HuH-7.5 (cell line): ENCODE measurements at places on chromosomes 1 and 21.

DNA sequence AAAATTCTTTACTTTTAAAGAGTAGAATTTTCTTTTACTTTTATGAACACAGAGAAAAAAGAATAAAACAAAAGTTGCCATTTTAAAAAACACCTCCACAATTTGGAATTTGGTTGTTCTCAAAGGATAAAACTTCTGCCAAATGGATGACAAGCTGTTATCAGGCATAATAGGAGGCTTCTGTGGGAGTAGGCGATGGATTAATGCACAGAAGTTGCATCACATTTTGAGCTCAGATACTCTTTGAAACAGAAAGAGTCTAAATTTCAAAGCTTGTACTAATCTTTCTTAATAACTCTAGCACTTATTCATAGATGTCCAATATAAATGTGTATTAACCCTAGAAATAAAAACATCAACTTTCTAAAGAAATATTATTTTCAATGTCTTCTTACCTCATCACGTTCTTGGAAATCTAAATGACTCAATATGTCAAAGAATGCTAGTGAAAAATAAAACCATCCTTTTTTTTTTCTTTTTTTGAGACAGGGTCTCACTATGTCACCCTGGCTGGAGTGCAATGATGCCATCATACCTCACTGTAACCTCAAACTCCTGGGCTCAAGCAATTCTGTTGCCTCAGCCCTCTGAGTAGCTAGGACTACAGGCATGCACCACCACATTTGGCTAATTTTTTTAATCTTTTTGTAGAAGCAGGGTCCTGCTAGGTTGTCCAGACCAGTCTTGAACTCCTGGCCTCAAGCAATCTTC, 112.8 kb upstream of the USP25 start:
- DNase-seq: no peak

GRCh38 chr1:13813398-13814012, 113.5 kb downstream of the PRDM2 start:
- peak; percentile 41 for DNase-seq

DNA sequence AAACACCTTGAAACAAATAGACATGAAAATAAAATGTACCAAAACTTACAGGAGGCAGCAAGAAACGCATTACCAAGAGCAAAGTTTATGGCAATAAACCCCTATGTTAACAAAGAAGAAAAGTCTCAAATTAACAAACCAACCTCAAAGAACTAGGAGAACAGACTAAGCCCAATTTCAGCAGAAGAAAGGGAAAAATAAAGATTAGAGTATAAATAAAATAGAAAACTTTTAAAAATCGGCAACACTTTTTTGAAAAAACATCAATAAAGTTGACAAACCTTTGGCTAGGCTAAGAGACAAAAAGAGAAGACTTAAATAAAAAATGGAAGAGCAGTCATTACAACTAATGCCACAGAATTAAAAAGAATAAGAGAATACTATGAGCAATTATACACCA, 42.7 kb downstream of the SLC30A10 start:
- DNase-seq: no peak

DNA sequence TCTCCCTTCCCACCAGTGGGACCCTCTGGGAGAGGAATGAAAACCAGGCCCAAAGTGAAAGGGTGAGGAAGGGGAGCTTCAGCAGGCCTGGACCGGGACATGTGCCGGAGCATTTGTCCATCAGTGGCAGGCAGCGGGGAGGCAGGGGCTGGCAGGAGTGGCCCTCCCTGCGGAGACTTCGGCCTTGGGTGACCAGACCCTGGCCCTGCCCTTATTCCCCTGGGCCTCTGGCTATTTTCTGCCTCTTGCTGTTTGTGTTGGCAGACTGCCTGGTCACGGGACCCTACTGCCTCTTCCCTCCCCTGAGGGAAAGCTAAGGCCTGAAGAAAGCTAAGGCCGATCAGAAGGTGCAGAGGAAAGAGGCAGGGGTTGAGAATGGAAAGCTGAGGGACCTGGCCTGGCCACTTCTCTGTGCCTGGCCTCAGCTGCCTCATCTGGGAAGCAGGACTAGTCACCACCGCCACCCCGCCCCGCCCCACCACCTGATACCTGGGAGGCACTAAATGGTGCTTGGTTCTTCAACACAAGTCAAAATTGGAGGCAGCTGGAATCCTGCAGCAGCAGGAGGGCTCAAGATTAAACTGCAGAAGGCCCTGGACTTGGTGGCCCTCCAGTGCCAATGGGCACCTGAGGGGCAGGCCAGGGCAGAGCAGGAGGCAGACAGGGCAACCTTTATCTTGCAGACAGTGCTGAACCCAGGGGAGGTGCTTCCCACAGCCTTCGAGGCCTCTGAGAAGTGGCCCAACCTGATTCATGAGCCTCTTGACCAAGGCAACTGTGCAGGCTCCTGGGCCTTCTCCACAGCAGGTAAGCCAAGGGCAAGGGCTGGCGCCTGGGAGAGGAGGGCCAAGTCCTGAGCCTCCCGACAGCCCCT, 7.9 kb downstream of the TINAGL1 start:
- DNase-seq: peak; percentile 89

DNA sequence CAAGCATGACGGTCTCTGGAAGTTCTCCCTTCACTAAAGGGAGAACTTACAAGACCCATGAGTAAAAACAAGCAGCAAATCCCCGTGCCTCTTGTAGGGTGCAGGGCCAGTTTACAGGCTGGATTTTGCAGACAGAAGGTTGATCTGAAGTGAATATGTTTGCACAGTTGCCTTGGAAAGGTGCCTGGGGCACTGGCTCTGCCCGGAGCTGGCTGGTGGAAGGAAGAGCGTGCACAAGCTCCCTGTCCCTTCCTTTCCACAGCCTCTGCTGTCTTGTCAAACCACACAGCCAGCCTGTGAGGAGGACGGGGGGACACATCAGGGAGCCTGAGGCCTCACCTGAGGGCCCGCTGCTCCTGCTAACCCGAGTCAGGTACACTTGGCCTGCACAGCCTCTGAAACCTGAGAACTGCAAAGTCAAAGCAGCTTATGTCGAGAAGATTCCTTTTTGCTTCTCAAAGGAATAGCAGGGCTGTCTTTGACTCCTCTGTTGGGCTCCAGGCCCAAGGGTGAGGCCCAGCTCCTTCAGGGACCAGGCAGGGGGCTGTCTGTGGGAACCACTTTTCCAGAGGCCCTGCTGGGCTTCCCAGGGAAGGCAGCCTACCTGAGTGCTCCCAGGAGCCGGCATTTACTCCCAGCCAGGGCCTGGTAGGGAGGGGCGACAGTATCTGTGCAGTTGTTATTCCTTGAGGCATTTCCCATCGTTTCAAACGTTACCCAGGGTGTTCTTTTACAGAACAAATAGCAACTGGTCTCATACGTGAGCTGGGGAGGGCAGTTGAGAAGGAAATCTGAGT, 251.5 kb downstream of the SIPA1L2 start:
- no peak for DNase-seq

DNA sequence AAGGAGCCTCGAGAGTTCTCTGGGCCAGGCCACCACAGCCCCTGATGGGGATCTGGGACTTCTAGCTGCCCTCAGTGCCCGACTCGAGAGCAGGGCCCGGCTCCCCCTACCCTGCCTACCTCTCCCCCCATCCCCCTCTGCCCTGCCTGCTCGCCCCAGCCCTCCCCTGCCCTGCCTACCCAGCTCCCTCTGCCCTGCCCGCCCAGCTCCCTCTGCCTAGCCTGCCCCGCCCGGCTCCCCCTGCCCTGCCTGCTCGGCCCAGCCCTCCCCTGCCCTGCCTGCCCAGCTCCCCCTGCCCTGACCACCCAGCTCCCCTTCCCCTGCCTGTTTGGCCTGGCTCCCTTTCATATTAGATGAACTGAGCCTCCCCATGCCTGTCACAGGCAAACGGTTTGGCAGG, 117.4 kb upstream of the TMEM51 start:
- DNase-seq: no peak

- no peak for DNase-seq
These were observed 123.4 kb upstream of the SNX7 start for GRCh38 chr1:98538106-98538505.

GRCh38 chr1:93587354-93587753, 94.3 kb downstream of the BCAR3 start:
- DNase-seq: no peak

- DNase-seq: no peak
These were observed 2.7 kb downstream of the RAB29 start for GRCh38 chr1:205772607-205773032.

DNA sequence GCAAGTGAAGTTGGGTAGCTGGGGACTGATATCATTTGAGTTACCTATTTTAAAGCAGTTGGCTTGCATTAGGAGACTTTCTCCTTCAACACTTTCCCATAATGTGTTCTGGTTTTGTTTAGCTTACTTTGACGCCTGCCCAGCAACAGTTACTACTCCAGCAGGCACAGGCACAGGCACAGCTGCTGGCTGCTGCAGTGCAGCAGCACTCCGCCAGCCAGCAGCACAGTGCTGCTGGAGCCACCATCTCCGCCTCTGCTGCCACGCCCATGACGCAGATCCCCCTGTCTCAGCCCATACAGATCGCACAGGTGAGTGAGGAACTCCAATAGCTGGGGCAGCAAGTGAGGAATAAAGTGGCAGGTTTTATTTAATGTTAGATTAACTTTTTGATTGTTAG, 144.3 kb downstream of the CD247 start:
- no peak for DNase-seq

GRCh38 chr1:106055855-106056254, 1000.6 kb upstream of the PRMT6 start:
- DNase-seq: no peak

DNA sequence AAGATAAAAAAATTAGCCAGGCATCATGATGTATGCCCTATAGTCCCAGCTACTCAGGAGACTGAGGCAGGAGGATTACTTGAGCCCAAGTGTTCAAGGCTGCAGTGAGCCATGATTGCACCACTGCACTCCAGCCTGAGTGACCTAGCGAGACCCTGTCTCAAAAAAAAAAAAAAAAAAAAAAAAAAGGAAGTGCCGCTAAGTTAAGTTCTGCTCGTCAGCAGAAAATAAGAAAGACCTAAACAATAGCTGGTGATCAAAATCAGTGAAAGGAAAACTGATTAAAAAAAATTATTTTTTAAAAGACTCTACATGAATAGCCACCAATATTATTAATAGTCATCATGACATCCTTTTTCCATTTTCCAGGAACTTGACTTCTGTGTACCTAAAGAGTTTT, 44.2 kb upstream of the MTR start:
- no peak for DNase-seq

DNA sequence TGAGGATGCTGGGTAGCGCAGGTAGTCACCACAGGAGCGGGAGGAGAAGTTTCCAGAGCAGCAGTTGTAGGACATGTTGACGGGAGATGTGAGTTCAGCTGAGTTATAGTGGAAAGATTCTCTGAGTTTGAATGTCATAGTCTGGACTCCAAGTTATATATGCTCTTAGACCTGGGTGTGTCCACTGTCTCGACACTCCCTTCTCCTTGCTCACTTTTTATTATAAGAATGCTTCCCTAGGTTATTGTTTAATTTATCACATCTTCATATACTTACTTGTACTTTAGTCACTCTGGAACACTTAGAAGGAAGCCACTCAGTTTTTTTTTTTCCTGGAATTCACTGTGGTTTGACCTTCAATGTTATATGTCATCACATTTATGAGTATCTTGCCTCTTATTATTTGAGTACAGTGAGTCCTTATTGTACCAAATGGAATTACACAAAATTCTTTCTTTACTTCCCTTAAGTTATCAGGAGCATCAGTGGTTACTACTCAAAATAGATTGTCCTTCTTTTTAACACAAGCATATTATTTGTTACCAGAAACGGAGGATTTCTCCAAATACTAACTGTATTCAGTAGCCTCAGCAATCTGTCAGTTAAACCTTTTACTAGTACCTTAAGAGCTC, at the start of gene KRTAP13-2:
Gene KRTAP13-2, minus strand, starts transcription at position 133 of the 632 bp plus-strand sequence. Its CDS starts 58 bp downstream, at position 75.
- no peak for DNase-seq

GRCh38 chr1:200660719-200661118, 9.0 kb downstream of the DDX59 start:
- no peak for DNase-seq

GRCh38 chr1:76807543-76808260, 59.6 kb upstream of the ST6GALNAC5 start:
- DNase-seq: no peak

DNA sequence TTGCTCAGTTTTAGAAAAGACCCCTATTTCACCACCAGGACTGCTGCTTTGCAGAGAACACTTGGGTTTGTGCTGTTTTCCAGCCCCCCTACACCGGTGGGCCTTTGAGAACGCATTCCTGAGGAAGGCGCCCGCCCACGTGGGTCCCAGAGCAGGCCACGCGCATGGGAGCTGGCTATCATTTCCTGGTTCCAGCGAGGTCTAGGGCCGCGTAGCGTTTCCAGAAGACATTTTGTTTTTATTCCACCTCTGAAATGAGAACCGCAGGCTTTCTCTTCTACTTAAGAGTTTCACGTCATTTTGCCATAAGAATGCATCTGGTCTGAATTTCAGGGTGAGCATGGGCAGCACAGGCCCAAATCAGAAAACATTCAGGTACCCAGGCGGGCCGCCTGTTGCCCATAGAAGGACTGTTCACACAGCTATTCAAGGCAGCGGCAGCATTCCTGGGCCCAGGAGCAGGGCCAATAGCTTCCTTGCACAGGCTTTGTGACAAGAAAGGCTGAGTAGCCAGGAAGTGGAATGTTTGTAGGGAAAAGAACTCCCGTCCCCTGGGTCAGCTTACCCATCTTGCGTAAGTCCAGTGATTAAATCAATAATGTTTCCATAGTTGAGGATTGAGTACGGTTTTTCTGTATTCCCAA, 1.4 kb upstream of the KLHL21 start:
- peak; percentile 79 for DNase-seq

GRCh38 chr1:12069623-12070244, 6.6 kb downstream of the TNFRSF8 start:
- no peak for DNase-seq

GRCh38 chr1:58447042-58447441, 99.5 kb downstream of the OMA1 start:
- DNase-seq: no peak

- no peak for DNase-seq
These were observed 19.6 kb downstream of the CCDC24 start for GRCh38 chr1:44010935-44011471.

DNA sequence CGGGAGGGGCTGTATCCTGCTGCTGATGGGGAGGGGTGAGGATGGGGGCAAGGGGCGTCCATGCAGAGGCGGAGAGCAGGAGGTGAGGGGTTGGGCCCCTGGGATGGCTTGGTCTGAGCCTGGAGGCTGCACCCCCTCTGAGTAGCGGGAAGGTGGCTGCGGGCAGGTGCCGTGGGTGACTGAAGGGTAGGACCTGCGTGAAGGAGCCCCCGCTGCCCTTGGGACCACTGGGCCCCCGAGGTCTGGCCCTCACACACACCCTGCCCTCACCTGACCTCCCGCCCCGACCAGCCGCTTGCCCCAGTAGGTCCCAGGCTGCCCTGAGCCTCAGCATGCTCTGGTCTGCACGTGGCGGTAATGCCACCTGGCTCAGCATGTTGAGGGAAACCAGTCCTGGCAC, 12.8 kb upstream of the SKI start:
- no peak for DNase-seq

GRCh38 chr1:113128116-113128515, 55.1 kb downstream of the LRIG2 start:
- DNase-seq: no peak

DNA sequence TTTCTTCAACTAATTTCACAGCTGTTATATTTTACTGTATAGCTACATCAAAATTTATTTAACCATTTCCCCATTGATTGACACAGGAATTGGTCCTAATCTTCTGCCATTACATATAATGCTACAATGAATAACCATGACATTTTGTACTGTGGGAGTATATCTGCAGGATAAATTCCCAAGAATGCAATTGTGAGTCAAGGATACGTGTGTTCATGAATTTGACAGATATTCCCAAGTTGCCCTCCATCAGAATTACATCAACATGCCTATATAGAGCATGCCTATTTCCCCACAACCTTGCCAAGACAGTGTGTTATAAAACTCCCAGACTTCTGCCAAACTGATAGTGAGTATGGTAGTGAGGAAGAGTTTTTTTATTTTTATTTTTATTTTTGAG, 2.7 kb upstream of the TIE1 start:
- no peak for DNase-seq
